ENCODE measurements at places on chromosomes 7 and 10. TPM values are rescaled to one million over a fixed set of nuclear protein-coding genes. Genes with fewer than 3 reads are reported as not detected.
A peak's percentile ranks its signal among the peaks of the same experiment; 100 is the strongest.

CNNM1 gene
- total RNA-seq: not detected

- H3K4me3 ChIP-seq: no peak overlapping the region
- H3K27me3 ChIP-seq: no peaks in the 10 kb centered on the region
- peaks cover 61% of the 10 kb centered on the region for H3K36me3 ChIP-seq
- DNase-seq: no peak
- peaks cover 43% of the 10 kb centered on the region for H3K4me1 ChIP-seq
Observed at GRCh38 chr7:67306331-67306730, 309.7 kb downstream of the TYW1 start.

ACHE gene
- 99.2 TPM for total RNA-seq

DNA sequence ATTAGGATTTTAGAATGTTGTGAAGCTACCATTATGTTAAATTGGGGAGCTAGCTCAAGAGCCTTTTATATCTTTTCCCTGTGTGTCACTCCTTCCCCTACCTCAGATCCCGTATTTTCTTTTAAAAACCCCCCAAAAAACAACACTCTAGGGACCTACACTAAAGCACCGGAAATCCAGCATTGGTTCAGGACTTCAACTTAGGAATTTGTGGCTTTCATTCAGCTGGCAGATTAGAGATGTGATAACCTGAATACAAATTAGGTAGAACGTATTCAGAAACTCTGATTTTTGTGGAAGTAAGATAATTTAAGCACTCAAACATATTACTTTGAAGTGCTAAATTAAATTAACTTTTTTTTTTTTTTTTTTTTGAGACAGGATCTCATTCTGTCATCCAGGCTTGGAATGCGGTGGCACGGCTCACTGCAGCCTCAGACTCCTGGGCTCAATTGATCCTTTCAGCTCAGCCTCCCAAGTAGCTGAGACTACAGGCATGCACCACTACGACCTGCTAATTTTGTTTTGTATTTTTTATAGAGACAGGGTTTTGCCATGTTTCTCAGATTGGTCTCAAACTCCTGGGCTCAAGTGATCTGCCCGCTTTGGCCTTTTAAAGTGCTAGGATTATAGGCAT, 6.8 kb downstream of the TBC1D12 start:
- no peak for DNase-seq
- no peaks in the 10 kb centered on the region for H3K27me3 ChIP-seq
- H3K4me1 ChIP-seq: peaks cover 35% of the 10 kb centered on the region

DNA sequence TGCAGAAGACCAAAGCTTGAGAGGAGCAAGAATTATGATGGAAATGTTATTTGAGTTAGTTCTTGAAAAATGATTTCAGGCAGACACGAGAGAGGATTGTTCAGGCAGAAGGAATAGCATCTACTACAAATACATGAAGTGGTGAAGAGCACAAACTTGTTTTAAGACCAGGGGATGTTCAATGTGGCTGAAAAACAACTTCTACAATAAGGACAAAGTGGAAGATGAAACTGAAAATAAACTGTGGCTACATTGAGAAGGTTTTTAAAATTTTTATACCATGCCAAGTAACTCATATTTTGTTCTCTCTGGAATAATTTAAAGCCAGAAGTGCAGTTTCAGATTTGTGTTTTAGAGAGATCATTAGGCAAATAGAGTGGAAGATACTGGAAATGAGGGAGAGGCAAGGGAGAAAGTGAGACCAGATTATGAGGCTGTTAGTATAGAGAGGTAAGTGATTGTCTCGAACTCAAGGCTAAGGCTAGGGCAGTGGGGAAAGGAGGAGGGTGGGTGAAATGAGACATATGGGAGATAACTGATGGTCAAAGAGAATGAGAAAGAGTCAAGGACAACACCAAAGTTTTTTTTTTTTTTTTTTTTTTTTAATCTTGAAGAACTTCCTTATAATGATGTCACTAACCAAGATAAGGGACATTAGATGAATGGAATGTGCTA, 115.4 kb downstream of the MDFIC start:
- DNase-seq: no peak
- no peaks in the 10 kb centered on the region for H3K27me3 ChIP-seq
- no peaks in the 10 kb centered on the region for H3K4me1 ChIP-seq

- no peak overlapping the region for H3K27ac ChIP-seq
- no peaks in the 10 kb centered on the region for H3K27me3 ChIP-seq
- no peak for DNase-seq
- no peaks in the 10 kb centered on the region for H3K4me1 ChIP-seq
Observed at GRCh38 chr7:11587814-11588213, 244.2 kb downstream of the THSD7A start.

DNA sequence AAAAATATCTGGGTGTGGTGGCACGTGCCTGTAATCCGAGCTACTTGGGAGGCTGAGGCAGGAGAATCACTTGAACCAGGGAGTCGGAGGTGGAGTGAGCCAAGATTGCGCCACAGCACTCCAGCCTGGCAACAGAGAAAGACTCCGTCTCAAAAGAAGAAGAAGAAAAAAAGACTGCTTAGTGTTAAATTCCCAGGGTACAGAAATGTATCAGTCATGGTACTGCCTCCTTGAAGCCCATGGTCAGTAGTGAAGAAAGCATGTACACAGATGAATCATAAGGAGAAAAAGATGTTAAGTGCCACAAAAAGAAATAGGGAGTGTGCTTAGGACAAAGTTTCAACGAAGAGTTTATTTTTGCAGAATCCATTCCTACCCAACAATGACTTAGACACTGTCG, 62.5 kb upstream of the KMT2E start:
- peak; percentile 71 for DNase-seq
- H3K4me3 ChIP-seq: no peak overlapping the region
- H3K36me3 ChIP-seq: no peaks in the 10 kb centered on the region

GRCh38 chr7:4775848-4776623, 613 bp downstream of the AP5Z1 start:
- no peak for DNase-seq
- no peaks in the 10 kb centered on the region for H3K27me3 ChIP-seq
- H3K27ac ChIP-seq: peak overlapping the region; percentile 96
- H3K4me3 ChIP-seq: peak overlapping the region; percentile 97
- peaks cover 11% of the 10 kb centered on the region for H3K4me1 ChIP-seq
- H3K36me3 ChIP-seq: no peaks in the 10 kb centered on the region

TMEM139 gene
- total RNA-seq: 0.43 TPM
